ENCODE measurements at places on chromosomes 1 and 21.

GRCh38 chr1:155859881-155860871 is 809 bp downstream of the SYT11 start:
- peak; percentile 77 for DNase-seq

- DNase-seq: no peak
These were observed 67.2 kb upstream of the COL6A1 start for GRCh38 chr21:45914321-45914845.

DNA sequence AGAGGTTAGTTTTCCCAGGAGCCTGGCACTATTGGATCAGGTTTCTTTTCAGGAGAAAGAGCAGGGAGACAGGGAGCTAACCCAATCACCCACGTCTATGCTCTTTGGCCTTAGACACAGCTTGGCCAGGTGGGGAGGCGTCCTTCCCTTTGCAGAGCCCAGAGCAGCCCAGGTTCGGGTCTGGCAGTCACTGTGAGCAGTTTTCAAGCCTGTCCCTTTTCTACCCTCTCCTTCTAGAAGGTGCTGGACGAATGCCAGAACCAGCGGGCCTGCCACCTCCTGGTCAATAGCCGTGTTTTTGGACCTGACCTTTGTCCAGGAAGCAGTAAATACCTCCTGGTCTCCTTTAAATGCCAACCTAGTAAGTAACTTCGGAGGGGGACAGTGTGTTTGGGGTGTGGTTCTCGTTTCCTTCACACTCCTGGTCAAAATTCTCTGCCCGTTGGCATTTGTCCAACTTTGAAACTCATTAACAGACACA is 44.9 kb downstream of the EVA1C start:
- DNase-seq: no peak

GRCh38 chr21:32062591-32063227 is 189.9 kb downstream of the HUNK start:
- DNase-seq: no peak

DNA sequence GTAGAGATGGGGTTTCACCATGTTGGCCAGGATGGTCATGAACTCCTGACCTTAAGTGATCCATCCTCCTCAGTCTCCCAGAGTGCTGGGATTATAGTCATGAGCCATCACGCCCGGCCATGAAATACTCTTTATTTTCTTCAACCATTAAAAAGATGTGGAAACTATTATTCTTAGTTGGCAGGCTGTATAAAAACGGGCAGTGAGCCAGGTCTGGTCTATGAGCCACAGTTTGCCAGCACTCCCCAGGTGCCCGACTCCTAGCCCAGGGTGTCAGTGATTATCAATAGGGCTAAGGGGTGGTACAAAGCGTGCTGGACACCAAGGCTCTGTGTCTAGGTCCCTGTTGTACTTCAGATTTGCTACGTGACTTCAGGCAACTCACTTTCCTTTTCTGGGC is 3.7 kb upstream of the TMEM61 start:
- DNase-seq: no peak

- DNase-seq: no peak
These were observed 1302.1 kb upstream of the ADGRL2 start for GRCh38 chr1:80498673-80499072.

DNA sequence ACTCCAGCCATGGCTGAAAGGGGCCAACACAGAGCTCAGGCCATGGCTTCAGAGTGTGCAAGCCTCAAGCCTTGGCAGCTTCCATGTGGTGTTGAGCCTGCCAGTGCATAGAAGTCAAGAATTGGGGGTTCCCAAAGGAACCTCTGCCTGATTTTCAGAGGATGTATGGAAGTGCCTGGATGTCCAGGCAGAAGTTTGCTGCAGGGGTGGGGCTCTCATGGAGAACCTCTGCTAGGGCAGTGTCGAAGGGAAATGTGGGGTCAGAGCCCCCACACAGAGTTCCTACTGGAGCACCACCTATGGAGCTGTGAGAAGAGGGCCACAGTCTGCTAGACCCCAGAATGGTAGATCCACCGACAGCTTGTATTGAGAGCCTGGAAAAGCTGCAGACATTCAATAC is 29.8 kb upstream of the CD55 start:
- DNase-seq: no peak

Data from fibroblast of the conjunctiva (primary cell).